ENCODE measurements at places on chromosomes 5 and 9.
A peak's percentile ranks its signal among the peaks of the same experiment; 100 is the strongest.

- no peak for DNase-seq
Measured at GRCh38 chr9:111661802-111662521, 557 bp downstream of the GNG10 start.

DNA sequence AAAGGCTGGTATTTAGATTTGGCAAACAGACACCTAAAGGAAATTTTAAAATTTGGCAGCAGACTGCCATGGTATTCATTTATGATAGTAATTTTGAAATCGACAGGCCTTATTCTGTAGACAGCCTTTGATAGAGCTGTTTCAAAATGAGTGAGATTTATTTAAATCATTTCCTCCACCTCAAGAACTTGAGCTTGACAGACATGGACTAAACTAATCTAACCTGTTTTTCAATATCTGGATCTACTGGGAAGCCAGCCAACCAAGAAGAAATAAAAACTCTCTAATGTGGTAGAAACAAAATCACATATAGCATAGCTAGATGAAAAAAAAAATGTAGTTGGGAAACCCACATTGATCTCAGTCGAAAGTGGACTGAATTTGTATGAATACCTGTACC, 56.9 kb upstream of the RASA1 start:
- peak; percentile 20 for DNase-seq

- DNase-seq: no peak
Measured at GRCh38 chr9:123787416-123787815, 142.5 kb downstream of the DENND1A start.

- DNase-seq: no peak
Measured at GRCh38 chr9:134073500-134073899, 5.7 kb upstream of the BRD3 start.

DNA sequence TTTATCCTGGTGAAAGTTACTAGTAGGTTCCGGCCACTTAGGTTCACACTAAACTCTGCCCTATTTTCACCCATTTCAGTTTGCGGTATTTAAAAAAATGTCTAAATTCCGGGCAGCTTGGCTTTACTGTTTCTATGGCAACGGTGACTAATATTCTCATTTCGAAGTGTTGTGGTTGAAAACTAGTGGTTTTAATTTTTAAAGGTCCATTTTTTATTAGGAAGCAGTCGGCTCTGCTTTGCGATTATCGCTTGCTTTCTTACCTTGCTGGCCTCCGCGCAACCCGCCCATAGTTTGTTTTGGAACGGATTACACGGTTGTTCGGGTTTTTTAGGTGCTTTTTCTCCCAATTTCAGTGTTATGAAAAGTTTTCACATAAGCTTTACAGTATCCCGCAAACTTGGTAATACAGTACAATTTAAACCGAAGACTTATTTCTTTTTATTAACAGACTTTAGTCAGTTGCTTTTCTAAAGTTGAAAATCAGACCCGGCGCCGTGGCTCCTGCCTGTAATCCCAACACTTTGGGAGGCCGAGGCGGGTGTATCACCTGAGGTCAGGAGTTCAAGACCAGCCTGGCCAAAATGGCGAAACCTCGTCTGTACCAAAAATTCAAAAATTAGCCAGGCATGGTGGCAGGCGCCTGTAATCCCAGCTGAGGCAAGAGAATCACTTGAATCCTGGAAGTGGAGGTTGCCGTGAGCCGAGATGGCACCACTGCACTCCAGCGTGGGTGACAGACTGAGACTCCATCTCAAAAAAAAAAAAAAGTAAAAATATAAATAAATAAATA, 1.6 kb downstream of the KDM4C start:
- no peak for DNase-seq
